ENCODE measurements at places on chromosomes 4 and X.

- no peak for DNase-seq
These were observed 951 bp downstream of the SH3BP2 start for GRCh38 chr4:2793586-2794485.

- DNase-seq, result no peak
These were observed 31.2 kb downstream of the RPS6KA6 start for GRCh38 chrX:84156821-84157220.

GRCh38 chr4:25873632-25874129 is 10.9 kb upstream of the SEL1L3 start:
- no peak for DNase-seq

- no peak for DNase-seq
These were observed 59.9 kb downstream of the CHIC2 start for GRCh38 chr4:54004463-54004862.

- no peak for DNase-seq
These were observed 81.4 kb downstream of the DOCK11 start for GRCh38 chrX:118577041-118577440.

DNA sequence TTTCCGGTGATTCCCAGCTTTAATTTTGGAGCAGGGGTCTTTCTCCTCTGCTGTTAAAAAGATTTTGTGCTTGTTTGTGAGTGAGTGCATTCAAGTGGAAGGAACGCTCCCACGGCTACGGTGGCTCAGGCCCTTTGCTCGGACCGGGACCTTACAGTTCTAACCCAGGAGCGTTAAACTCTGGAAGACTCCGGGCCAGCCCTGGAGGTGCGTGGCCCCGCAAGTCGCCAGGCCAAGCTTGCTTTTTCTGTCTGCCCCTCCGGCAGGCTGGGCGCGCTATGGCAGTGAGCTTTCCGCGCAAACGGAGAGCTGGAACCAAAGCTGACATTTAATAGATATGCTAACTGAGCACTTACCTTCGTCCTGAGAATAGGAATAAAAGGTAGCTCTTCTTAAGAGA is 18.3 kb upstream of the PITX2 start:
- DNase-seq, result no peak

All from vagina (tissue), 2 donors.